Right ventricle myocardium superior (tissue), 1 donor: ENCODE measurements at places on chromosomes 7 and 10.

DNA sequence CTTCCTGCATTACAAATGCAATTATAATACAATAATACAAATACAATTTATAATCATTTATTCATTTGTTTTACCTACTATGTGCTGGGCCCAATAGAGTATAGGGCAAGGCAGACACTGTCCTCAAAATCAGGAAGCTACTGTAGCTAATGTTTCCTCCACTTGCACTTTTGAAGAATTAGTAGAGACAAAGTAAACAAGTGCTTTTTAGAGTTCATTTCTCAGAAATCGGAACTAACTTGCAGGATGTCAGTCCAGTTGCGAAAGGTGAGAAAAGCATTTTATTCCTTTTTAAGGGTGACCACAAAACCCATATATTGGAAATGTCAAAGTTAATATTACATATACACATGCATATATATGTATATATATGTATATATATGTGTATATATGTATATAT is 14.2 kb downstream of the ADRB1 start:
- DNase-seq: no peak

- DNase-seq: no peak
Measured at GRCh38 chr10:51086710-51087109, 12.4 kb downstream of the PRKG1 start.

- no peak for DNase-seq
Measured at GRCh38 chr7:103129702-103130549, 19.0 kb downstream of the NAPEPLD start.

DNA sequence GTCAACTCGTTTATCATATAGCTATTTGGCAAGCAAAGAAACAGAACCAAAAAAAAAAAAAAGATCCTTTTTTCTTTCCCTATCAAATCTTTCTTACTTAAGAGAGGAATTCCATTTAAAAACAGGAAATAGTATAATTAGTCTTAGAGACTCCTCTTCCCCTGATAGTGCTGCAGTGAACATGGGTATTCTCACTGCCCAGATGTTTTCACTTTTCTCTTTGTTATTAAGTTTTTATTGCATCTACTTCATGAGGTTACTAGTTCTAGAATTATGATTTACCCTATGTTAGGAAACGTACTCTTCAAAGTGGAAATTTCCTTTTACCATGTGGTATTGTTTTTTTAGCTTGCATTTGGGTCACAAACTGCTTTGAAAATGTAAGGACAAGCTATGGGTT is 8.5 kb downstream of the CASP2 start:
- no peak for DNase-seq

- DNase-seq: no peak
Measured at GRCh38 chr7:123004931-123005330, 9.4 kb upstream of the TAS2R16 start.

DNA sequence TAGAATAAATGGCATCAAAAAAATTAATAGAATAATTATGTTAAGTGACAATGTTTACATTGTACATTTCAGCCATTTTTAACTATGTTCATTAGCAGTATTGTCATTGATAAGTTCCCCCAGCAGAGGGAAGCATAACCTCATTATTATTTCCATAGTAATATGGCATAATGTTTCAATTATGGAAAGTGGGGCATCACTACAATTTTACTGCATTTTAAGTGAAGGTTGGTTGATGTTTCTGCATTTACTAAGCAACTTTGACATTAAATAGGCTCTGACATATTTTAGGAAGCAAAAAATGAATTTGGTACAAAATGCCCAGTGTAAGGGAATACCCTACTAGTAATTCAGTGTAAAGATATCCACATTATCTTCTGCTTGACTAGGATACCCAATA is 218.3 kb downstream of the SEMA3A start:
- DNase-seq: no peak

DNA sequence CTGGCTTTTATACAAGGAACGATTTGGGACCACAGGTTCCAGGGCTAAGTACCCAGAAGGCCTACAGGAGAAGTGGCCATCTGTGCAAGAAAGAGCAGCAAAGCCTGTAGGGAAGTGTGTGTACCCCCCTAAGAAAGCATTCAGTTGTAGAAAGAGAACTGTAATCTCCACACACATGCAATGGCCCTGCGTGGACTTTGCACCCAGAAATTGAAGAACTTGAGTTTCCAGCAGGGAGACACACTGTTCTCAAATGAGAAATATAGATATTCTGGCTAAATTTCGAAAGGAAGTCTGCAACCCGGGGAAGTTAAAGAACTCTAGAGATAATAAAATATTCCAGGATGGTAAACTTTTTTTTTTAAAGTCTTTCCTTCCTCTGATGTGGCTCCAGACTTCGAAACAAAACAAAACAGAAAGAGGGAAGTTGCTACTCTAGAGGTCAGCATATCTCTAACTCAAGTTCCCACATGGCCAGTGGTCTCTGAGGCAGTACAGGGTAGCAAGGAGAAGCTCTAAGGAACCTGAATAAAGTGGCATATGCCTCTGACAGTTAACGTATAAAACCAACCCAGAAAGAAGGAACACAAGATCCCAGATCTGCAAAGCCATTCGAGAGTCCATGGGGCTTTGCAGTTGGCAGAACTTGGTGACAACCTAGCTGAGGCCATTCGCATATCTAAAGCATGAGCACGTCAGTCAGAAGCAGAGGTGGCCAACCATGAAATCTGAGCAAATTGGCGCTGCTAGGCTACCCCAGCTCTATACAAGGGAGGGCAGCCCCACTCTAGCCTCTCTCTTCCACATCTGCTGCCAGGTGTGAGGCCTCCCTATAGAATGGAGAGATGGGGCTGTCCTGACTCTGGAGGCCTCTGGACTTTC is 56.6 kb downstream of the ELMO1 start:
- DNase-seq: no peak

DNA sequence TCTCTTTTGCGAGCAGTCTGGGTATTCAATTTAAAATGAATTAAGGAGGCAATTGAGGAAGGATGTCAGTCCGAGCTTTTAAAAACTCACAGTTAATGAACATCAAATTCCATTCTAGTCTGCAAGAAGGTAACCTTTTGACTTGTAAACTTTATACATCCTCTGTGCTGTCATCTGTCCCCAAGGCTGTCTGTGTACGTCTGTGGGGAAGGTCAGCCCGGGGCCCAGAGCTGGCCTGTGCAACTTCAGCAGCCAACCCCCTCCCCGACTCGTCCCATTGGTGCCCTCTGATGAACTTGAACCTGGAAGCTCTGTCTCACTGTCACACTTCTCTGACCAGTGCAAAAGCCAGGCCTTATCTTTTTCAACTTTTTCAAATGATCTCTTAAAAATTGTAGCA is 80.3 kb downstream of the CCDC3 start:
- no peak for DNase-seq

- DNase-seq: peak; percentile 46
Measured at GRCh38 chr7:151699147-151699927, 177.6 kb downstream of the PRKAG2 start.

- no peak for DNase-seq
Measured at GRCh38 chr7:29209745-29210144, 15.2 kb downstream of the CHN2 start.

GRCh38 chr7:133050200-133050995 is 31.5 kb downstream of the CHCHD3 start:
- no peak for DNase-seq

DNA sequence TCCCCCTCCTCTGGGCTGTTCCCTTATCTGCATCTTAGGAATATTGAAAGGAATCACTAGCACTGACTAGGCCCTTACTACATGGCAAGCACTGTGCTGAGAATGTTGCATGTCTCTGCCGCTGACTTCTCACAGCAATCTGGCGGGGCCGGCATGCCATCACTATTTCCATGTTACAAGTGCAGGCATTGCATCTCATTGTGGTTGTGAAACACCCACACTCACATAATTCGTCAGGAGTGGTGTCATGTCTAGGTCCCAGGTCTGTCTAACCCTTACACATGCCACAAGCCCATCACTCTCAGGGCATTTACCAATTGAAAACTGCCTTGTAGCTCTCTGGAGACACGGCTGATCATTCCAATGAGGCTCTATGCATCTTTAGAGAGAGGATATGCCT is 8.5 kb upstream of the IL2RA start:
- DNase-seq: no peak

DNA sequence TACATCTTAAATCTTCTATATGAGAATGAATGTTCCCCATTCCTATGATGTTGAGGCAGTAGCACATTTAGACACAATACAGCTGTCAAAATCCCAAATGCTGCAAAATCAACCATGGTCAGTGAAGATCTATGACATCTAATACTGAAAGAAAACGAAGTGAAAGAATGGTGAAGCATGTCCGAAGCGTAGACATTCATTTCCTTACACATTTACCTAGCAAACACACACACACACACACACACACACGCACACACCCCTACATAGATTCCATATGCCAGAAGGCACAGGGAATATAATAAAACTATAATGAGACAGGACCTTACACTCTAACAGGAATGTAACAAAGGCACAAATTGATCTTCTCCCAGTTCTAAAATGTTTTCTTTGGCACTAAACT is 32.5 kb downstream of the CCDC6 start:
- DNase-seq: no peak

DNA sequence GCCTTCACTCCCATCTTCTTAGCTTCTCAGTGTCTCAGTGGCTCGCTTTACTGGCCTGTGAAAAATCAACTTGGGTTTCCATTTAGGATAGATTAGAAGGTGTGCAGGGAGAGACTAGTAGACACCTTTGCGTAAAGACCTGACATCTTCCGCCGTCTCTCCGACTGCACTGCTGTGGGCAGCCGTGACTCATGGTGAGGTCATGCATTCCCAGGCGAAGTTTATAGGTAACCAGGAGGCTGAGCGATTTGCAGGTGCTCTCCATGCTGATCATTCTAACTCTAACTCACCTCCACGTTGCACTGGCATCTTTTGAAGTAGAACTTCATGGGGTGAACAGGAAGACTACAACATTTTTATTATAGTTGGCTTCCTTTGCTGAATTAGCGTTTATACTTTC is 68.0 kb upstream of the ZNF438 start:
- no peak for DNase-seq

DNA sequence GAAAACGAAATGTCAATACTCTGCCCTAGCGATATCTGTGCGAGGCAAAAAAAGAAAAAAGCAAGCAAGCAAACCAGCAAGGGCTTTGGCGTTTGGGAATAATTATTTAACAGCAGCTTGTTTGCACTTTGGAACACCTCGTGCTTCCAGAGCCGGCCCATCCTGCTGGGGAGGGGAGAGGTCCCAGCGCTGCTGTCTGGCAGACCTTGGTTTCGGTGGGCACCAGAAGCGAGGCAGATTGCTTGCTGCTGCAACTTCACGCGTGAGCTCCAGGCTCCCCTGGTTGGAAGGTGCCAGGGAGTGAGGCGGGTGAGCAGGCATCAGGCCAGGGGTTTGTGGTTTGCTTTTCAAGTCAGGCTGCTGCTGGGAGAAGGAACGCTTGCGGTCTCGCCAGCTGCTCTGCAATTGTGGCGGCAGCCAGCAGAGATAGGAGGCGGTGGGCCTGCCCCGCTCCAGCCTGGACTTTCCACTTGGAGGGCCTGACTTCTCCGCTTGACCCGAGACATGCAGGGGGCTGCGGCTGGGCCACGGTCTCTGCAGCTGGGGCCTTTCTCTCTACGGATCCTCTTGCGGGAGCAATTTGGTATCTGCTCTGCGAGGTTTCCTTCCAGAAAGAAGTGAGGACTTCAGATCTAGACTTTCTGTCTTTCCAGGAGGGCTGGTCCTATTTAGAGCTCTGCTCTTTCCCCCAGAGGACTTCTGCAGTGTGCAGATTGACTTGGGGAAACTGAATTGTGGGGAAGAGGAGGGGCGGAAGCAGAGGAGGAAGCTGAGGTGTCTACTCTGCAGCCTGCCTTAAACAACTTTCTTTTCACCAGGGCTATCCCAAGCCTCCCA is 131.4 kb downstream of the PRPF18 start:
- peak; percentile 91 for DNase-seq

DNA sequence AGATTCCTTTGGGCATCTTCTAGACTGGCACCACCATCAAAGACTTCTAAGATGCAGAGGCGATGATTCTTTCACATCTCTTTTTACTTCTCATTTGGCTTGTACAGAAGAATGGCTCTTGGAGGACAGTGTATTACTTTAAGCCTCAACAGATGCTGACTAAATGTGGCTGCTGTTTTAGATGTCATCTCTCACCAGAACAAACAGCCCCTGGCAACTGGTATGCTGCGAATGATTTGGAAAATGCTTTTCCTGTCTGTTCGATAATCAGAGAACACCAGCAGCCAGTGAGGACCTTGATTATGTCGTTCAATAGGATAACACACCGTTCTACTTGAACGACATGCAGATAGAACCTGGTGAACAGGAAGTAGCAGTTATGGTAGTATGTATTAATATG is 131.8 kb downstream of the RNF216 start:
- DNase-seq: no peak

GRCh38 chr10:29840516-29841276 is 205.9 kb upstream of the SVIL start:
- DNase-seq: no peak

GRCh38 chr7:92133133-92133736 is 1.0 kb downstream of the CYP51A1 start:
- DNase-seq: no peak

- no peak for DNase-seq
Measured at GRCh38 chr7:41792120-41792519, 89.2 kb upstream of the INHBA start.

- DNase-seq: no peak
Measured at GRCh38 chr10:114822444-114823076, 980 bp downstream of the FHIP2A start.

GRCh38 chr10:24170199-24170598 is 38.7 kb upstream of the KIAA1217 start:
- DNase-seq: no peak

DNA sequence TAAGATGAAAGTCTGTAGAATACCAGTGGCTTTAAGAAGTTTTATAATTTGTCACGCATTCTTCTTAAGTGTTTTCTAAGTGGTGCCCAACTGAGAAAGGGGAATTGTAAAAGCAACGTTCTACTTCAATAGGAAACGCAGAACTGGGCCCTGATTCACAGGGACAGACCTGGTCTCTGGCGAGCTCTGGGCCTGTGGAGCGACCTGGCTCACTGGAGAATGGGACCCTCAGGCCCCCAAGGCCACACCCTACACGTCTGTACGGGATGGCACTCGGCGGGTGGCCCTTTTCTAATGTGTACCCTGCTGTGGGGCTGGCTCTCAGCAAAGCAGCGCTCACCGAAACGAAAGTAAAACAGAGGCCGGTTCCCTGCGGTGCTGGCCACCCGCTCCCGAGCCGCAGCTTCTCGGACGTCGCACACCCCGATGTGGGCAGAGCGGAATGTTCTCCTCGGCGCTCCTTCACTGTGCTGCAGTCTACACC is 205.0 kb downstream of the DIP2C start:
- no peak for DNase-seq
